ENCODE measurements at places on chromosomes 3 and 15.

GRCh38 chr3:76669322-76669721 is 370.6 kb upstream of the ROBO2 start:
- DNase-seq: no peak

DNA sequence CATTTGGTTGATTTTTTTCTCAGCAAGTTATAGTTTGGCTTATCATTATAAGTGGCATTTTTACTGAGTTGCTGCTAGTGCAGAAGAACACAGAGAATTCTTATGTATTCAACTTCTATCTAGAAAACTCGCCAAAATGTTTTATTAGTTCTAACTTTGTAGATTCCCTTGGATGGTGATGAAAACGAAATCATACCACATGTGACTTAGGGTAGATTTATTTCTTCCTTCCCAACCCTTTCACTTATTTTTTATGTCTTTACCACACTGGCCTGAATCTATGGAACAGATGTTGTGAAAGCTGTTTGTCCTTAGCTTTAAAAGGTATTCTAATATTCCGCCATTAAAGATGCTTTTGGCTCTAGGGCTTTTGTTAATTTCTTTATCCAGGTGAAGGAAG is 503.3 kb upstream of the CFAP20DC start:
- no peak for DNase-seq

DNA sequence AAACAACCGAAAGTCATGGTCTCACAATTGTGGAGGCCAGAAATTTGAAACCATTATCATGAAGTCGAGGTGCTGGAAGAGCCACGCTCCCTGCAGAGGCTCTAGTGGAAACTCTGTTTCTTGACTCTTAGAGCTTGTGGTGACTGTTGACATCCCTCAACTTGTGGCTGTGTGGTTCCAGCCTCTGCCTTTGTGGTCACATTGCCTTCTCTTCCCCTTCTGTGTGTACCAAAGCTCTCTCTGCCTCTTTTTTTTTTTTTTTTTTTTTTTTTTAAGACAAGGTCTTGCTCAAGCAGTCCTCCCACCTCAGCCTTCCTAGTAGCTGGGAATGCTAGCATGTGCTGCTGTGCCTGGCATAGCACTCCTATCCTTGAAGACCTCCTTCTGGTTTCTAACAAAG is 48.7 kb upstream of the CRTC3 start:
- DNase-seq: no peak

DNA sequence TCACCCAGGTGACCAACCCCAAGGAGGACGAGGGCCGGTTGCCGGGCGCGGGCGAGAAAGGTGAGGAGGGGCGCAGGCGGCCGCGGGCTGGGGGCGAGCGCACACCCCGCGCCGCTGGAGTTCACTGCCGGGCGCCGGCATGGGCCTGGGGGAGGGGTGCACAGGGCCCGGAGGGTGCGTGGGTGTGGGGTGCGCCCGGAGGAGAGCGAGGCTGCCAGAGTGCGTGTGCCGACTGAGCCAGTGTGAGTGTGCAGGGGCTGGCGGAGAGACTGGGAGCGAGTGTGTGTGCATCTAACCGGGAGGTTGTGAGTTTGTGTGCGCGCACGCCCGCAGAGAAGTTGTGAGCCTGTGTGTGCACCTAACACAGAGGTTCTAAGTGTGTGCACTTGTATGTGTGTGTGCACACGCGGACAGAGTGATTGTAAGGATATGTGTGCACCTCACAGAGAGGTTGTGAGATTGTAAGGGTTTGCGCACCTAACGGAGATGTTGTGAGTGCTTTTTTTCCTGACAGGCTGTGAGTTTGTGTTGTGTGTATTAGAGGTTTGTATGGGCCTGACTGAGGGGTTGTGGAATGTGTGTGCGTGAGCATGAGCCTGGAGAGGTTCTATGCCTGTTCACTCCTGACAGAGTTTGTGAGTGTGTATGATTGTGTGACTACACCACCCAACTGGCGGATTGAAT is 681 bp downstream of the CTDSPL start:
- no peak for DNase-seq

DNA sequence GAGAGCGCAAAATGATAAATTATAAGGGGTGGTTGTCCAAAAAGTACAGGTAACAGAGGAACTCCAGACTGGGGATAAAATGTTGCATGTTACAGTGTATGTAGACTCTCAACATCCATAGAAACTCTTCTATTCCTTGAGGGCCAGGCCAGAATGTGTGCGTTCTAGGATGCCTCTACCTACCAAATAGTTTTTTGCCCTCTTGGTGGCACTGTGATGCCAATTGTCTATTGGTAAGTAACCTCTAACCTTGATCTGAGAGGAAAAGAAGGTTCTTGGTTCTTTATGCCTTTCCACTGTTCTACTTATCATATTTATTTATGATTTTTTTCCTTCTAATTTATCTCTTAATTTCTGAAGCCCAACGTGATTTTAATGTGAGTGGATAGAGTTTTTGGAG is 424.6 kb downstream of the GRM7 start:
- no peak for DNase-seq

- no peak for DNase-seq
These were observed at the start of gene ST3GAL6 for GRCh38 chr3:98763076-98763475. Gene ST3GAL6, plus strand, starts transcription at chr3:98763340. Its CDS starts 5,101 bp downstream, at chr3:98768441.

All from stimulated activated CD8-positive, alpha-beta memory T cell treated with anti-CD3 and anti-CD28 coated beads, Interleukin-4, amount 100 ng/mL, for 1 hour (primary cell).